ENCODE measurements at places on chromosomes 4 and X.

- DNase-seq, result no peak
Measured at GRCh38 chr4:138800421-138800820, 215.2 kb upstream of the NOCT start.

DNA sequence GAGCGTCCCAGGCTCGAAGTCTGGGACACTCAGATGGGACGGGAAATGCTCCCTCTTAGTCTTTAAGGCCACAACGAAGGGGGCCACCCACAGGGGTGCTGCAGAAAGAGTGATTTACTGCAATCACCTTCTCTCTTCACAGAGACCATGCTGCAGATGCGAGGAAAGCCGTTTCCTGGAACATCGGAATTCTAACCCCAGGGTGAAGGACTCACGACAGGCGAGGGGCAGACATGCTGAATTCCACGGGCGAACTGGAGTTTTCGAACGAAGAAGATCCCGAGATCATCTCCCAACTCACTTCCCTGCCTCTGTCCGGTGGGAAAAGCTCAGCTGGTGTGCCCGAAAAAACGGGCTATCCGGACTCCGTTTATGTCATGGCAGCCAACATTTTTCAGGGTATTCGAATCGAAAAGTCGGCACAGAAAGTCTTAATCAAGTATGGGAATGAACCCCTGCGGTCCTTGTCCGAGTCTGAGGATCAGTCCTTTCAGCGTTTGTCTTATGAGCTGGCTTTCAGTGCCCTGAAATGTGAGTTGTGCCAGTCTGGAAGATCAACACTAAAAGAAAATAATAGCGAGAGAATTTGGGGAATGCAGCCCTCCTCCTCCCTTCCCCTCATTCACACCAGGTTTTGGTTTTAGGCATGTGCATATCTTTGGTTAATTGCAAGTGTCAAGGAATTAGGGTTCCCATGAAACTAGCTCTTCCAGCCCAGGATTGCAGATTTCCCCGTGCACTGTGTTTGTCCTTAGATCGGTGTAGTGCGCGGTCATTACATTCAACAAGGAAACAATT is 905 bp downstream of the NSUN7 start:
- peak; percentile 3 for DNase-seq

GRCh38 chr4:104351706-104352105 is 143.0 kb downstream of the CXXC4 start:
- no peak for DNase-seq

DNA sequence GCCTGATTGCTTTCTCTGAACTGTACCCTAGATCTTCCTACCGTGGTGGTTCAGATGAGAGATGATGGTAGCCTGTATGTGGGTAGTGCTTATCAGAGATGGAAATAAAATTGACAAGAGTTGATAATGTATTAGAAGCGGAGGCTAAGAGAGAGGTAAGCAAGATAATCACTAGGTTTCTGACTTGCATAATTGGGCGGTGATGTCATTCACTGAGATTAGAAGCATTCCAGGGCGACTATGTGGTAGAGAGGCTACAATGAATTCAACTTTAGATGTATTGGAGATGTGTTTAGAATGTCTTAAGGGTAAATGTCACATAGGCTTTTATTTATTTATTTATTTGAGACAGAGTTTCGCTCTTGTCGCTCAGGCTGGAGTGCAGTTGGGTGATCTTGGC is 415 bp upstream of the TENM3 start:
- no peak for DNase-seq

- DNase-seq, result no peak
Measured at GRCh38 chr4:172392741-172393140, 579.5 kb downstream of the GALNTL6 start.

- peak; percentile 29 for DNase-seq
Measured at GRCh38 chr4:80197601-80198440, 518 bp downstream of the PRDM8 start.

- peak; percentile 52 for DNase-seq
Measured at GRCh38 chrX:1462596-1463251, 10.0 kb upstream of the ASMTL start.

Data from stimulated activated CD4-positive, alpha-beta T cell treated with anti-CD3 and anti-CD28 coated beads, Interleukin-12 subunit alpha, Interleukin-12 subunit beta, amount 100 ng/mL, for 4 hours (primary cell).